RWPE2 (cell line): ENCODE measurements at places on chromosomes 16 and 17.

- no peak for DNase-seq
- H3K4me3 ChIP-seq = no peak overlapping the region
- no peaks in the 10 kb centered on the region for H3K4me1 ChIP-seq
- no peaks in the 10 kb centered on the region for H3K27me3 ChIP-seq
- no peaks in the 10 kb centered on the region for H3K36me3 ChIP-seq
Observed at GRCh38 chr16:65618333-65618732, 496.5 kb upstream of the CDH11 start.

DNA sequence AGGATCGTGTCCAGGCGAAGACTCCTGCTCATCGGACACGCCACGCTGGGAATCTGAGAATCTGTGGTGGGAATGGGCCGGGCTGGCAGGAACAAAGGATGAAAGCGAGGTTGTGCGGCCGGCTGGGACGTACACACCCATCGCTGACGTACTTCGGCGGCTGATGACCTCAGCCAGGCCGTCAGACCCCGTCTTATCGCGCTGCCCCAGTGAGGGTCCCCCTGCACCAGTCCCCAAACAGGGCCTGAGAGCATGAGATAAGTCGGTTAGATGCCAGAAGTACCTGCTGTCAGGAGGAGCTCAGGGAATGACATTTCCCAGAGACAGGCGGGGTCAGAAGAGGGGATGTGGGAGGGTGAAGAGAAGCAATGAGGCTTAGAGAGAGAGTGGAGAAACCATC is 16.0 kb upstream of the SP6 start:
- H3K36me3 ChIP-seq = no peaks in the 10 kb centered on the region
- H3K4me3 ChIP-seq = no peak overlapping the region
- H3K4me1 ChIP-seq = peaks cover 29% of the 10 kb centered on the region

DNA sequence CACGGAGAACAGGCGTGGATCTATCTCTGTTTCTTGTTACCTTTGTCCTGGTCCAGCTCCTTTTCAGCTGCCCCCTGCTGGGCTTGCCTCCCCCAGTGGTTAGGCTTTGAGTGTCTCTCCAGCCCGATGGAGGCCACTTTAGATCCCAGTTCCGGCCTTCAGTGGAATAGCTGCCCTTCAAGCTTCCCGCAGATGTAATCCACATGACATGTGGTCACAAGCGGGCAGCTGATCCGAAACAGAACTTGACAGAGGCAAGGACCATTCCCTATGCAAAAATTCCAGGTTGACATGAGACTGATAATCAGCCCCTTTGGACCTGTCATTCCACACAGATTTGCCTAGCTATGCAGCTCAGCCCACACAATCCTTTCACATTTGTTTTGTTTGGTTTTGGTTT is 40.6 kb upstream of the AQP8 start:
- H3K4me1 ChIP-seq = no peaks in the 10 kb centered on the region
- H3K4me3 ChIP-seq = no peak overlapping the region
- peaks cover 9% of the 10 kb centered on the region; the same call in 1 of the 2 replicates for H3K36me3 ChIP-seq
- no peak overlapping the region for H3K27ac ChIP-seq
- no peaks in the 10 kb centered on the region for H3K27me3 ChIP-seq

DNA sequence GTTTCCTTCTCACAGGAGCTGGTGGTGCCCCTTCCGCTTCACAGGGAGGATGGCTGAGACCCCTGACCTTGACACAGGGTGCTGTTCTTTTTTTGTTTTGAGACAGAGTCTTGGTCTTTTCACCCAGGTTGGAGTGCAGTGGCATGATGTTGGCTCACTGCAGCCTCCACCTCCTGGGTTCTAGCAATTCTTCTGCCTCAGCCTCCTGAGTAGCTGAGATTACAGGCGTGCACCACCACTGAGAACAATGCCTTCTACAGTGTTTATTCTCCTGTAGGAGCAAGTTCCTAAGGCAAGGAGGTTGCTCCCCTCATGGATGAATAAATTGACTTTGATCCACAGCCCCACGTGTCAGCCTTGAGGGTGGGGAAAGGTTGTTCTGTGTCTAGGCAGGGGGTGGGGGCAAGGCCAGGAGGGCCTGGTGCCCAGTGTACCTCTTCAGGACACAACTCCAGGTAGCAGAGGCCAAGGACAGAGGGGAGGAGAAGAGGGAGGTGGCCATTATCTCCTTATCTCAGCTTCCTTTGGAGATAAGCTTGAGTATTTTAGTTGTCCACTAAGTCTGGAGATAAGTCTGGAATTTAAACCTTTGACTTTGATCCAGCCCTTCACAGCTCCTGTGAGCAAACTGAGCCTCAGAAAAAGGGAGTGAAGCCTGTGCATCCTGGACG is 159.4 kb downstream of the SEC14L1 start:
- no peaks in the 10 kb centered on the region for H3K27me3 ChIP-seq
- peak overlapping the region; percentile 0 for H3K27ac ChIP-seq

DNA sequence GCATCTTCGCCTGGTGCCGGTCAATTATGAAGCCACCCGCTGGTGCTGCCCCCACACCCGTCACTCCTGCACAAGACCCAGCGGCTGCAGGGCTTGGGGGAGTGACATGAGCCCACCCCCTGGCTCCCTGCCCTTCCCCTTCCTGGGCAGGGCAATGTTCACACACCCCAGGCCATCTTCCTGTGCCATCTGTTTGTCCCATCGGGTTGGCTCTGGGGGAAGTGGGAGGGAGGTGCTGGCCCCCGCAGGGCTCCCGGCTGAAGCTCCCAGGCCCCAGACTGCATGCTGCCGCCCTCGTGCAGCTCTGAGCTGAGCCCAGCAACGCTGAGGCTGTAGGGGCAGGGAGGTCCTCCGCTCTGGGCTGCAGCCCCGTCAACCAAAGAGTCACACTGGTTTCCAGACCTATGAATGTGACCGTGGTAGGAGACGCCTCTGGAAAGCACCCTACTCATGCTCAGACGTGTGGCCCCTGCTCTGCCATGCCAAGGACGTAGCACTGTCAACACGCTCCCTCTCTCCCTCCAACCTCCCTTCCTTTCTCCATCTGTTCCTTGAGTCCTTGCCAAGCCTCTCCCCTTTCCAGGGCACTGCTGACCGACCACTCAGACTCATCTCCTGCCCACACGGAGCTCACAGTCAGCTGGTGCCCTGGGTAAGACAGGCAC is 140.4 kb downstream of the ENGASE start:
- no peaks in the 10 kb centered on the region for H3K4me1 ChIP-seq
- H3K27ac ChIP-seq = no peak overlapping the region
- DNase-seq = peak; percentile 42
- H3K36me3 ChIP-seq = no peaks in the 10 kb centered on the region

- peaks cover 15% of the 10 kb centered on the region for H3K4me1 ChIP-seq
- no peaks in the 10 kb centered on the region for H3K27me3 ChIP-seq
- DNase-seq = no peak
- H3K4me3 ChIP-seq = no peak overlapping the region
- H3K36me3 ChIP-seq = no peaks in the 10 kb centered on the region; the same call in 1 of the 2 replicates
Observed at GRCh38 chr17:50108556-50108955, 13.4 kb downstream of the PDK2 start.

GRCh38 chr17:9346296-9346926 is 229.2 kb downstream of the STX8 start:
- H3K27me3 ChIP-seq = no peaks in the 10 kb centered on the region
- DNase-seq = no peak
- H3K4me3 ChIP-seq = no peak overlapping the region
- peaks cover 9% of the 10 kb centered on the region for H3K4me1 ChIP-seq
- no peaks in the 10 kb centered on the region for H3K36me3 ChIP-seq

GRCh38 chr16:24729951-24730815 is 732 bp downstream of the TNRC6A start:
- H3K4me3 ChIP-seq = peak overlapping the region; percentile 81
- no peaks in the 10 kb centered on the region for H3K27me3 ChIP-seq
- peaks cover 39% of the 10 kb centered on the region for H3K36me3 ChIP-seq
- peaks cover 13% of the 10 kb centered on the region for H3K4me1 ChIP-seq

DNA sequence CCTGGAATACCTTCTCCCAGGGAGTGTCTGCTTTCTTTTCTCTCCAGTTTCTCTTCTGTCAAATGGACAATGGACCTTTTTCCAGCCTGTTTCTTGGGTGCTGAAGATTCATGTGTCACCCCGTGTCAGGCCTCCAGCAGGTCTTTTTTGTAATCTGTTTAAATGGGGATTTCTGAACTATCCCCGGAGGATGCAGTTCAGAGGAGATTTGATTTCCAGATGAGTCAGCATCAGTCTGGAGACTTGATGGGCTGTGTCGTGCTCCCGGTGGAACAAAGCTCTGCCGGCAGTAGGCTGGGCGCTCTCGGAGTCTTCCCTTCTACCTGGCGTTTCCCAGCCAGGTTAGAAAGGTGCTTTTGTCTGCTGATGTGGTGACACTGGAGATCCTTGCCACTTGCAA is 440.6 kb downstream of the HS3ST3B1 start:
- no peak for DNase-seq
- peaks cover 42% of the 10 kb centered on the region for H3K4me1 ChIP-seq
- no peak overlapping the region for H3K4me3 ChIP-seq
